ENCODE measurements at places on chromosomes 12 and 14. TPM values are rescaled to one million over a fixed set of nuclear protein-coding genes. Genes with fewer than 3 reads are reported as not detected.

Gene ST8SIA1
- total RNA-seq = 18.0 TPM

DNA sequence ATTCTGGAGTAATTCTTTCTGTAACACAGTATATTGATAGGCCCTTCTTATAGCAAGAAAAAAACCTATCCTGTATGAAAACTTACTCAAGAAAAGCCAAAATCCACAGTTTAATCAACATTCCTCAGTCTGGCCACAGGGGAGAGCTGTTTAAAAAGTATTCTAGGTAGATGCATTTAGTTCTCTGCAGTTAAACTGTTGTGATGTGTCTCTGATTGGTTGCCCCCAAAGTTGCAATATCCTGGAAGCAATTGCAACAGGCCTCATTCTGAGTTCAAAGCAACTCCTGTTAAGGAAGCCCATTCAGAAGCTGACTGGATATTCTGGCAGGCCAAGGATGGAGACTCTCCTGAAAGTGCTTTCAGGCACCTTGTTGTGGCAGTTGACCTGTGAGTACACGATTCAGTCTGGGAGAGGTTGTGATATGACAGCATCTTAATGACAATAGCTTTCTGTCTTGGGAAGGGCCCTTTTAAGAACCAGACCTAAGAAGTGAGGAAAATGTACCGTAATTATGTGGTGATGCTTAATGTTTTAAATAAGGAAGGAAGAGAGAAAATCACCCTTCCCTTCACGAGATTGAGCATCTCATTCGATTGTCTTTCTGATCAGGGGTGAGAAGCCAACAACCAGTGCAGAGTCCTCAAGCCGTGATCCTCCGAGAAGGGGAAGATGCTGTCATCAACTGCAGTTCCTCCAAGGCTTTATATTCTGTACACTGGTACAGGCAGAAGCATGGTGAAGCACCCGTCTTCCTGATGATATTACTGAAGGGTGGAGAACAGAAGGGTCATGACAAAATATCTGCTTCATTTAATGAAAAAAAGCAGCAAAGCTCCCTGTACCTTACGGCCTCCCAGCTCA is 420.7 kb downstream of the DAD1 start:
- H3K36me3 ChIP-seq = no peaks in the 10 kb centered on the region
- no peaks in the 10 kb centered on the region for H3K4me1 ChIP-seq
- no peak overlapping the region for H3K27ac ChIP-seq
- no peak overlapping the region for H3K4me3 ChIP-seq

GRCh38 chr12:51021694-51022093 is 4.5 kb downstream of the SLC11A2 start:
- H3K36me3 ChIP-seq = no peaks in the 10 kb centered on the region
- no peak for DNase-seq
- H3K27ac ChIP-seq = no peak overlapping the region
- H3K4me1 ChIP-seq = peaks cover 35% of the 10 kb centered on the region

DNA sequence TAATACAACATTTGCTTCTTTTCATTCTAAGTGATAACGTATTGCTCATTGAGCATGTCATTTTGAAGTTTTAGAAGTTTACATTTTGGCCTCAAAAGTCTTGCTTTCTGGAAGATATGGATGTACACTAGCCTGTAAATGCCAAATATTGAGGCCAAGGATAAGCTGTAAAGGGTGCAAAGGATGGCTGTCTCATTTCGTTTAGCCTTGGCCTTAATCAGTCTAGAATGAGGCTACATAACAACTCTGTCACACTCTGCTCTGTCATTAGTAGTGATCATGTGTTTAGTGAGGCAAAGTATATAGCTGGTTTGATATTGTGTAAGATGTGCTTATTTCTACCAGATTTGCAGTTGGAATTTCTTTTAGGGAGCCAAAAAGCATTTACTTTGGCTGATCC is 344.5 kb downstream of the TMTC2 start:
- no peaks in the 10 kb centered on the region for H3K36me3 ChIP-seq
- no peak overlapping the region for H3K4me3 ChIP-seq
- H3K27me3 ChIP-seq = no peaks in the 10 kb centered on the region
- no peaks in the 10 kb centered on the region for H3K4me1 ChIP-seq
- DNase-seq = no peak

- no peak for DNase-seq
- peaks cover 22% of the 10 kb centered on the region for H3K4me1 ChIP-seq
- no peaks in the 10 kb centered on the region for H3K27me3 ChIP-seq
Observed at GRCh38 chr12:53613821-53614220, 12.4 kb downstream of the ATF7 start.

- no peaks in the 10 kb centered on the region for H3K27me3 ChIP-seq
- no peak overlapping the region for H3K4me3 ChIP-seq
- peaks cover 31% of the 10 kb centered on the region for H3K4me1 ChIP-seq
- no peak overlapping the region for H3K27ac ChIP-seq
- DNase-seq = no peak
- H3K36me3 ChIP-seq = no peaks in the 10 kb centered on the region
Observed at GRCh38 chr12:124533456-124533855, 34.0 kb downstream of the NCOR2 start.

DNA sequence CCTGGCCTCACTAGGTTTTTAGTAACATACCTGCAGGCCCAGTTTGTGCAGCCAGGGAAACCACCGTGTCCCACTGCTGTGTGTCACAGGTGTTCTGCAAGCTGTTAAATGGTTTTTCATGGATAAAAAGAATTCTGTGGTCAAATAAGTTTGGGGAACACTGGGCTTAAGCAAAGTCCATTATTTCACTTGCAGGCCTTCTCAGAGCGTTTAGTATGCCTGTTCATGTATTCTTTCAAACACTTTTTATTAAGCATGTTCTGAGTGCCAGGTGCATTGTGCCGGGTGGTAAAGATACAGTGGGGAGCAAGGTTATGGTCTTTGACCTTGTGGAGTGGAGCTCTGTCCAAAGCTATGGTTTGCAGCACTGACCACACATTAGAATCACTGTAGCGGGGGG is 7.4 kb downstream of the RNFT2 start:
- H3K4me1 ChIP-seq = no peaks in the 10 kb centered on the region
- no peak for DNase-seq
- H3K27me3 ChIP-seq = no peaks in the 10 kb centered on the region
- H3K4me3 ChIP-seq = no peak overlapping the region

Gene PZP
- 0.15 TPM for total RNA-seq

GRCh38 chr12:74538491-74539258 is 1.0 kb downstream of the ATXN7L3B start:
- H3K27ac ChIP-seq = peak overlapping the region; percentile 97
- H3K27me3 ChIP-seq = no peaks in the 10 kb centered on the region
- no peaks in the 10 kb centered on the region for H3K36me3 ChIP-seq
- H3K4me1 ChIP-seq = peaks cover 51% of the 10 kb centered on the region

DNA sequence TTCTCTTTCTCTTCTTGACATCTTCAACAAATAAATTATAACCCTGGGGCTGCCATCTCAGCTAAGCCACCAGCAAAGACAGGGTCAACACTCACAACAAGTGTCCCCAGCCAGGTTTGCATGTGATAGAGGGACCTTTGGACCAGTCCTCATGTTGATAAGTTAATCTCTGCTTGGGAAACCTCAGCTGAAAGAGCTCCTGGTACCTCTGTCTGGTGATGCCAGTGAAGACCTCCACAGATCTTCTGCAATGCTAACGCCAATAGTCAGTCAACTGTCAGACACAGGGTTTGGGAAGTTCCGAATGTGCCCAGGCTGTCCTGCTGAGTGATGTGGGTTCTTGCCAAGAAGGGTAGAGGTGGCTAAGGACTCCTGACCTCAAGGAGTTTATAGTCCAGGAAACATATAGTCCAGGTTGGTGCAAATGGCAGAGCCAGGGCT is 179.8 kb upstream of the GZMB start:
- H3K27ac ChIP-seq = no peak overlapping the region
- DNase-seq = no peak
- no peaks in the 10 kb centered on the region for H3K27me3 ChIP-seq
- peaks cover 17% of the 10 kb centered on the region for H3K4me1 ChIP-seq
- no peak overlapping the region for H3K4me3 ChIP-seq

Gene DPY19L2
- 0.64 TPM for total RNA-seq

DNA sequence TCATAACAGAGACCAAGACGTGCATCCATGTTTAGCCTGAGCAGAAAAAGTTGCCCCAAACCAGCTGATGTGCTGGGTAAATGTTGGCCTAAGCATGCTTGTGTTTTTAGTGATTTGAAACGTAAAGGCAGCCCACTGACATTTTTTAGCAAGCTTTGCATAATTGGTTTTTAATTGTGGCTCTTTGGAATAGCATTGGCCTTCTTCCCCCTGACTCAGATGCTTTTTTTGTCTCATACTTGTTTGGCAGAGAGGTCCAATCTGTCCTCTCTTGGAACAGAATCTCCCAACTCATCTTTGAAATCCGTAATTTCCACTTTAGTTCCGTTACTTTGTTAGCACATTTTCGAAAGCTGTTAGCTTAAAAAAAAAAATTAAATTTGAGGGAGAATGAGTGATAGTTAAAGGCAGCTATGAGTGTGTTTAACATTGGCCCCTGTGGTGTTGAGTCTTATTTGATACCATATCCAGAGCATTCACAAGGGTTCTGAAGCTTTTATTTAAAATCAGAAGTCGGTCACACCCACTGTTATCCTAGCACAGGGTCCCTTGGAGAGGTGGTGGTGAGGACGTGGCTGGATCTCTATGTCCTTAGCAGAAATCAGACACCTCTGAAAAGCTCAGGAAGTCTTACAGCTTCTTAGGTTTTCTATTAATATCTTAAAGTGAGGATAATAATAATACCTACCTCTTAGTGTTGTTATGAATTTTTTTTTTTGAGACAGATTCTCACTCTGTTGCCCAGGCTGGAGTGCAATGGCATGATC is 15.6 kb downstream of the JDP2 start:
- no peaks in the 10 kb centered on the region for H3K27me3 ChIP-seq
- H3K27ac ChIP-seq = peak overlapping the region; percentile 49
- peaks cover 52% of the 10 kb centered on the region for H3K4me1 ChIP-seq
- peaks cover 38% of the 10 kb centered on the region for H3K36me3 ChIP-seq
- DNase-seq = peak; percentile 1

- no peaks in the 10 kb centered on the region for H3K36me3 ChIP-seq
- no peak overlapping the region for H3K27ac ChIP-seq
- DNase-seq = no peak
- H3K4me3 ChIP-seq = no peak overlapping the region
Observed at GRCh38 chr12:113424915-113425823, 3.0 kb downstream of the SDSL start.

- H3K4me1 ChIP-seq = peaks cover 65% of the 10 kb centered on the region
- no peak for DNase-seq
- peaks cover 23% of the 10 kb centered on the region for H3K36me3 ChIP-seq
- H3K27ac ChIP-seq = peak overlapping the region; percentile 49
- H3K27me3 ChIP-seq = no peaks in the 10 kb centered on the region
Observed at GRCh38 chr12:14948672-14949071, 10.3 kb upstream of the ERP27 start.

Gene PRPF39
- 43.4 TPM for total RNA-seq

GRCh38 chr12:11880381-11880780 is 190.4 kb upstream of the BCL2L14 start:
- no peak for DNase-seq
- H3K27me3 ChIP-seq = no peaks in the 10 kb centered on the region
- H3K4me3 ChIP-seq = no peak overlapping the region
- no peak overlapping the region for H3K27ac ChIP-seq
- H3K4me1 ChIP-seq = peaks cover 40% of the 10 kb centered on the region
- peaks cover 7% of the 10 kb centered on the region for H3K36me3 ChIP-seq

Gene SRP54
- 41.5 TPM for total RNA-seq

DNA sequence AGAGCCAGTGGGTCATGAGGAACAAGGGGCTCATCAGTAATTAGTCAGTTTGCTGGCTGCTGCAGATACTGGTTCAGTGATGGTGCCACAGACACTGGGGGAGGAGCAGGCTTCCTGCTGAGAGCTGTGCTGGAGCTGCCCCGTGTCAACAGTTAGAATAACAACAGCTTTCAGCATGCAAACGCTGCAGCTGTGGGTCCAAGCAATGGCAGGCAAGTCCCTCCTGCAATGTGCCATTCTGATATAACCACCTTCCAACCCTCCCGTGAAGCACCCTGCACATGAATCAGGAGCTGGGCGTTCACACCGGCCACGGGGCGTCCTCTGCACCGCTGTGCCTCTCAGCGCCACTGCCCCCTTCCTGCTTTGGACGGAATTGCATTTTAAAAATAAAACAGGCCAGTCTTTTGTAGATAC is 258.4 kb upstream of the SFSWAP start:
- H3K27ac ChIP-seq = no peak overlapping the region
- H3K27me3 ChIP-seq = peaks cover 18% of the 10 kb centered on the region
- H3K4me3 ChIP-seq = no peak overlapping the region
- no peak for DNase-seq
- no peaks in the 10 kb centered on the region for H3K4me1 ChIP-seq
- H3K36me3 ChIP-seq = no peaks in the 10 kb centered on the region

Gene VRTN
- total RNA-seq = not detected

GRCh38 chr14:35402323-35403113 is 2.0 kb downstream of the NFKBIA start:
- H3K27ac ChIP-seq = peak overlapping the region; percentile 100
- peaks cover 41% of the 10 kb centered on the region for H3K36me3 ChIP-seq
- peak overlapping the region; percentile 97 for H3K4me3 ChIP-seq
- peaks cover 78% of the 10 kb centered on the region for H3K4me1 ChIP-seq
- no peak for DNase-seq
- no peaks in the 10 kb centered on the region for H3K27me3 ChIP-seq

Gene TMEM179
- not detected for total RNA-seq

Gene IL26
- not detected for total RNA-seq

Gene TBX5
- 3.5 TPM for total RNA-seq

Gene LYZ
- 2.5 TPM for total RNA-seq

- H3K4me3 ChIP-seq = no peak overlapping the region
- no peak for DNase-seq
- no peak overlapping the region for H3K27ac ChIP-seq
- no peaks in the 10 kb centered on the region for H3K27me3 ChIP-seq
- peaks cover 7% of the 10 kb centered on the region for H3K4me1 ChIP-seq
Observed at GRCh38 chr12:29253906-29254625, 105.0 kb downstream of the FAR2 start.

GRCh38 chr12:100138048-100138802 is 4.4 kb downstream of the BLTP3B start:
- H3K4me1 ChIP-seq = peaks cover 37% of the 10 kb centered on the region
- H3K4me3 ChIP-seq = peak overlapping the region; percentile 6
- H3K36me3 ChIP-seq = no peaks in the 10 kb centered on the region
- peak overlapping the region; percentile 27 for H3K27ac ChIP-seq

DNA sequence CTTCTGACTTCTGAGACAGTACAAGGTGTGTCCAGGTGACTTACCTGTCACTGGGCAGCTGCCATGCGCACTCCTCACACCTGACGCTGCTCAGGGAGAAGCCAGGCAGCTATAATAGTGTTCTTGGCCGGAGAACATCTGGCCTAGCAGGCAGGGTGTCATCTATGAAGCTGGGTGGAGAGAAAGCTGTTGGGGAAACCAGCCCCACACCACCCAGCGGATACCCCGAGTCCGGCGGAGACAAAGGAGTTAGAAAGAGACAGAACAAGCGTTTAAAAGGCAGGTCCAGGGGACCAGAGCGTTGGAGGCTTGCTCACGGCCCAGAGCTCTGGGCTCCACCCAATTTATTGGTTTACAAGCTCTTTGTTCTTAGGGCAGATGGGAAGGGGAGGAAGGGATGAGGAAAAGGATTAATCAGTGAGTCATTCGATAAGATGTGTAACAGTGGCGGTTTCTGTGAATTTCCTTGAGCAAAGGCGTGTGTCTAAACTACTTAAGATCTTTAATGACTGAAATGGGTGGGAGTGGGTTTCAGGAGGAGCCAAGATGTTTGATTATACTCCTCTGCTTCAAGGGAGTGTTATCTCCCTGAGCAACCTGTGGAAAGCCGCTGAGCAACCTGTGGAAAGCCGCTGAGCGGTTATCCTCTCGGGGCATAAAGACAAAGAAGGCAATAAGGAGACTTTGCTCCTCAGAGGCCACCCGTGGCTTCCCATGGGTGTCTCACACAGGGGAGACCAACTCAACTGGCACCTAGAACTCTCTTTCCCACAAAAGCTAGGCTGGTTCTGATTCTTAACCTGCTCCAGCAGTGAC is at the start of gene GALNT8:
GALNT8 (plus strand) TSS at position 580 of the 816 bp plus-strand sequence. CDS start 278 bp downstream, outside the sequence.
- no peak within 1 kb of the TSS for H3K4me3 ChIP-seq
- no peaks in the 10 kb centered on the region for H3K36me3 ChIP-seq
- no peak within 1 kb of the TSS for H3K27ac ChIP-seq
- no peak for DNase-seq
- H3K27me3 ChIP-seq = peaks cover 32% of the 10 kb centered on the region

All from suprapubic skin (tissue), 4 donors.